ENCODE measurements at places on chromosomes 16 and 17.

DNA sequence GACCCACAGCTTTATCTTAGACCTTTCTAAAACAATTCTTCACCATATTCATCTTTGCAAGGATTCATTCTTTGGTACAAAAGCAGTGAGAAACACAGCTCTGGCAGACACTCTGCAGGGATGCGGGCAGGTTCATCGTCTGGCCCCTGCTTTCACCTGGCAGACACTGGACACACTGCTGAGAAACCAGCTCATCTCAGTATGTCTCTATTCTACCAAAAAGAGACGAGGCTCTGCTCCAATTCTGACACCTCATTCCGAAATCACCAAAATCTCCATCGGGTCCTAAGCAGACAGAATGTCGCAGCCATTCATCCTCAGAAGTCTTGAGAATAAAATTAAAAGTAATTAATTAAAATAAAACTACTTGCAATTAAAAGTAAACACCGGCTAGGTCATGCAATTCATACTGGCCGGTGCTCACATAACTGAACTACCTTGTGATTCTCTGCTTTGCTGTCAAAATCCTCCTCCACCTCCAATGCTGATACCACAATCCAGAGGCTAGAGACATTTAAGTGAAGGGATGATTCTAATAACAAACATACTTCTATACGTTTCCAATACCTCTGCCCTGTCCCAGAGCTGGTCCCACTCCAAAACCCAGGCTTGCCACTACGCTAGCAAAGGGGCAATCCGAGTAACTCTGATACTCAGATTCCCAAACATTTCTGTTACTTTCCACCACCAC, 1.3 kb downstream of the RNF157 start:
- DNase-seq: no peak

GRCh38 chr17:33225509-33225908, 67.6 kb downstream of the ASIC2 start:
- no peak for DNase-seq

- no peak for DNase-seq
These were observed 59.0 kb upstream of the TRAP1 start for GRCh38 chr16:3776316-3776715.

GRCh38 chr17:8801135-8801840, 2.1 kb upstream of the MFSD6L start:
- no peak for DNase-seq

DNA sequence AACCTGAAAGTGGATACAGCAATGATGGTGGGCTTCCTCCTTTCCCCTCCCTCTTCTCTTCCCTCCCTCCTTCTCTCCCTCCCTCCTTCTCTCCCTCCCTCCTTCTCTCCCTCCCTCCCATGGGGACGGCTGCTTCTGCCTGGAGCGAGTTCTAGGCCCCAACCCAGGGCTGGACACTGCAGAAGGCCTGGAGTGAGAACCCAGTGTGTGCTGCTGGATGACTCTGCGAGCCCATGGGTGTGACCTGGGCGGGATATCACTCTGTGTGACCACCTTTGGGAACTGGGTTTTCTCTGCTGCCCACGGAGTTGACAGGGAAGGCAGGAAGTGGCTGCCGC, 242.6 kb upstream of the GSE1 start:
- DNase-seq: no peak

GRCh38 chr16:46763147-46763546, 15.0 kb upstream of the MYLK3 start:
- DNase-seq: no peak

DNA sequence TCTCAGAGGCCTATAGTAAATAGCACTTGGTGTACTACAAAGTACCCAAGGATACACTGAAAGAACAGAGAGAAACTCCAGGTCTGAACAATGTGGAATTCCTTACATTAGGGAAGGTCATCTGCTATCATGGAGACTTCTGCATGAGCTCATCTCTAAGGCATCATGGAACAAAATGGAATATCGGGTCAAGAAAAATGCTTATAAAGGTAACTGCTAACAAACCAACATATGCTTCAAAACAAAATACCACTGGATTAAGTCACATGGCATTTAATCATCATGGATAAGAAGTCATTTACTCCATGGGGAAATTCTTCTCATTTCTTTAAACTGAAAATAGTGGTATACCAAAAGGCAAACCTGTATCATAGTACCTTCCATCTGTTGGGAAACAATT, 34.2 kb downstream of the TXNDC11 start:
- peak; percentile 37 for DNase-seq
